ELF-1 (cell line): ENCODE measurements at places on chromosomes 11 and 22.

GRCh38 chr11:128548649-128549255 lies 38.6 kb downstream of the ETS1 start:
- no peak for DNase-seq

GRCh38 chr11:100940111-100940510 lies 189.5 kb downstream of the PGR start:
- DNase-seq, result no peak

GRCh38 chr11:73622926-73623593 lies 23.3 kb upstream of the PLEKHB1 start:
- DNase-seq, result no peak

DNA sequence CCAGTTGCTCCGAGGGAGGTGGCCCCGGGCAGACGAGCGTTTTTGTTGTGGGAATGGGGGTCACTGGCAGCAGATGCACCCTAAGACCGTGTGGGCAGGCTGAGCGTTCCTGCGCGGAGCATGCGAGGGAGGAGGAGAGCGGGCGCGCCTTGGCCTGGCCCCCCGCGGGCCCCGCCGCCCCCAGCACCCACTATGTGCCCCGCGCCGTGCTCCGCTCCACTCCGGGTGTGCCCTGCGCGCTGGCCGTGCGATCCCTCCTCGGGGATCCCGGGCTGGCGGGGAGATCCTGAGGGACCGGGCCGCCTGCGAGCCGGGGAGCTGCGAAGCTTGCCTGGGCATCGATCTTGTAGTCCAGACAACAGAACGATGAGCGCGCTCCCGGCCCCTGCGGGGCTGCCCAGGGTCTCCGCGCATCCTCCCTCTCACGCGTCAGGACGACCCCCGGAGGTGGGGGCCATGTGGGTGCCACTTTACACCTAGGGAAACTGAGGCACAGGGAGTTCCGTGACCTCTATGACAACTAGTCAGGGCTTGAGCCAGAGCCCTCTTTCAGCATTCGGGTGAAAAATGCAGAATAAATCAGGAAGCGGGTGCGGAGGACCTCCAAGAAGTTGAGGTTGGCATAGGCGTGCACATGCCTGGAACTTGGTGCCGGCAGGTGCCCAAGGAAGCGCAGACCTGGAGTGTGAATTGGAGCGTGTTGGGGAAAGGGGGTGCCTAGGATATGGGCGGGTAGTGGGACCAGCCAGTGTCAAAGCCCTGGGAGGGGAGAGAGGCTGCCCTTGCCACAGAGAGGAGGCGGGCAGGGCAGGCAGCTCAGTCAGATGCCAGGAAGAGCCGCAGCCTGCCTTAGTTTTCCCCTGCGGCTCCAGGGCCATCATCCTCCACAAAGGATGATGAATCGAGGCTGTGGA lies 1.3 kb upstream of the KMT5B start:
- peak; percentile 27 for DNase-seq

GRCh38 chr11:9691865-9692264 lies 28.0 kb downstream of the SWAP70 start:
- no peak for DNase-seq

DNA sequence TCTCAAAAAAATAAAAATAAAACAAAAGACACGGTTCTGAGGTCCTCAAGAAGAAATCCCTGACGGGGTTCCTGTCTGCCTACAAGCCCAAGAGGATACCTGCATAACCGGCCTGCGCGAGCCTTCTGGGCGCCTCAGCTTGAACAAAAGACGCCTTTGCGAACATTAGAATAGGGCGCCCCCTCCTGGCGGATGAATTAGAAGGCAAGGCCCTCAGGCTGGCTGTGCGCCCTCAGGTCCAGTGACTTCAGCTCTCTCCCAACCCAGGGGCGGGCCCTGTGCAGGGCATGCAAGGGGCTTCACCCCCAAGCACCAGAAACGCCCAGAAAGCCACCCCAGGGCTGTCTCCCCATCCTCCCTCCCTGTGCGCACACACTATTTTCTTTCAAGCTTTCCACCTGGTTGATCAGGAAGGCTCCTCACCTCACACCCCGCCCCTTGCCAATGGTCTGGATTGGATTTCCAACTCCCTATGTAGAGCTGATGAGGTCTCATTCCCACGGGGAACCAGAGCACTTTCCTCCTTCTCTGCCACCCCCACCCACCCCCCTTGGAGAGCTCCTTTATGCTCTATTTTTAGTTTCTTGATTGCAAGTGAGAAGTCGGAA lies 273.3 kb downstream of the BUD13 start:
- peak; percentile 94 for DNase-seq

GRCh38 chr11:86678823-86679222 lies 6.4 kb upstream of the ME3 start:
- no peak for DNase-seq

GRCh38 chr22:38569181-38569971 lies 607 bp downstream of the DMC1 start:
- peak; percentile 51 for DNase-seq

GRCh38 chr11:72430741-72431570 lies 3.4 kb downstream of the CLPB start:
- DNase-seq, result peak; percentile 78

DNA sequence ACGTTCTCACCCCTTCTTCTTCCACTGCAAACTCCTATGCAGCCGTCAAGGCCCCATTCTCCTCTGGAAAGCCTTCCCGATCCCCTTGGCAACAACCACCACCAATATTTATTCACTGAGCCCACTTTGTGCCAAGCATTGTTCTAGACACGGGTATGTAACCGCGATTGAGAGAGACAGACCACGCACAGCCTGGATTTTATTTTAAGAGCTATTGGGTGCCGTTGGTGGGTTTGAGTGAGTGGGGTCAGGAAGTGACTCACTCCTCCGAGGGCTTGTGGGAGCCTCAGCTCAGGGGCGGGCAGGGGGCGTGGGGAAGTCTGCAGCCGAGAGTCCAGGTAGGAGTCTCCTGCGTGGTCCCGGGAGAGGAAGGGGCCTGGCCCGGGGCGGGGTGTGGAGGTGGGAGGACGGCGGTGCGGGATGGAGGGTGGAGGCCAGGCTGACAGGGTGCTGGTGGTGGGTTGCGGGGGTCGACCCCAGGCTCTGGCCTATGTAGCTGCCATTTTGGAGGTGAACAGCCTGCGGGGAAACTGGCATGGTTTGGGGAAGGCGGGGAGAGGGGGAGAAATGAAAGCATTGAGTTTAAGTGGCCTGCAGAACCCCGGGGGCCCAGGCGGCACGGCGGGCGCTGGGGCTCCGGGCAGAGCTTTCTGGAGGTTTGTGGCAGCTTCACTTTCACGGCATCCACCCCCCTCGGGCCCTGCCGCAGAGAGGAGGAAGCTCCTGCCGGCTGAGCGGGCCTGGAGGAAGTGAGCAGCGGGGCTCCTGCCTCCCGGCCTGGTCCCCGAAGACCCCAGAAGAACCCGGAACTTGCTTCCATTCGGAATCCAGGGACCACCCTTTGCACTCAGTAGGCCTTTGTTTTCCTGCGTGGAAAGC lies 547 bp downstream of the PARVG start:
- DNase-seq, result no peak

- no peak for DNase-seq
Observed at GRCh38 chr22:35766654-35767580, 49.2 kb downstream of the APOL5 start.

- no peak for DNase-seq
Observed at GRCh38 chr11:110147962-110148709, 54.9 kb downstream of the ZC3H12C start.

- DNase-seq, result peak; percentile 87
Observed at GRCh38 chr22:36385491-36386350, 2.0 kb downstream of the MYH9 start.

GRCh38 chr22:23220485-23221350 lies 40.4 kb downstream of the BCR start:
- DNase-seq, result peak; percentile 29

DNA sequence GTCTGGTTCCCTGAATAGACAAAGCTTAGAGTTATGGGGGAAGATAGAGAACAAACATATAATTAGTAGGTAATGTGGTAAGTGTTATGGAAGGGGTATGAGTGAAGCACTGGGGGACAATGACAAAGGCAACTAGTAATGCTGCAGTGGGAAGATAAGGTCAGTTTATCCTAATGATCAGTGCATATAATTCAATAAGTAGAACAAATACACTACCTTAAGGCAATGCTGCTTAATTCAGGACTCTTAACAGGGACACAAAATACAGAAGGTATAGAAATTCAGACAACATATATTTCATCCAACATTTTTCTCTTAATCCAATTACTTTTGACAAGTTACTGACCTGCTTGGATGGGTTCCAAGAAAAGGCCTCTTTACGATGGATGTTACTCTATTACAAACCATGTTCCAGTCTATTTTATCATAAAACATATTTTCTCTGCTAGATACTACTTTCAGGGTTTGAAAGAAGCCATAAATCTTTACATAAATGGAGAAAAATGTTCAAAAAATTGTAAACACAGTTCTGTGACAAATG lies 1186.2 kb downstream of the LRRC4C start:
- DNase-seq, result no peak

DNA sequence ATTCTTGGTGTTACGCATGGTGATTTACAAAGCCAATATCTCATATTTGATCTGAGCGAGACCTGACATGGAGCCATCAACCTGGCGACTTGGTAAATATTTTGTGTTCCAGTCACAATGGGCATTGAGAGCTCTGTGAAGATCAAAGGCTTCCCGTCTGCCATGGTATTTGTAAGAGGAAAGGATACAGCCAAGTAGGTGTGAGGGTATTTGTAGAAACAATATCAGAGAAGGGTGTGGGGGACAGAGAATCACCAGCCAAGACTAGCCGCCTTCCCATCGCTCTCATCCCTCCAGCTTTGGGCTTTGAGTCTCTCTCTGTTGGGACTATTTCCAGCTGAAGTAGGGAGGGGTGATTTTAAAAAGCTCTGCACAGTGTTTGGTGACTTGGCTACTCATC lies 173.4 kb upstream of the BDNF start:
- DNase-seq, result no peak

- no peak for DNase-seq
Observed at GRCh38 chr22:22691716-22692701, 47.6 kb downstream of the GGTLC2 start.

- DNase-seq, result no peak
Observed at GRCh38 chr11:132439711-132440255, 1069.4 kb downstream of the NTM start.

GRCh38 chr11:69649576-69649900 lies 8.6 kb downstream of the CCND1 start:
- DNase-seq, result no peak
